ENCODE measurements at places on chromosomes 1 and 21. TPM values are rescaled to one million over a fixed set of nuclear protein-coding genes. Genes with fewer than 3 reads are reported as not detected.

Gene AKIRIN1
- total RNA-seq, result 74.5 TPM

Gene SEC22B
- total RNA-seq, result 46.0 TPM

Gene OR2T29
- not detected for total RNA-seq

Gene TTC4
- total RNA-seq, result 22.4 TPM

Gene CHRNB2
- not detected for total RNA-seq

Gene OR2L5
- 0.19 TPM for total RNA-seq

Gene NUDT17
- total RNA-seq, result 6.1 TPM

Gene SPATA6
- total RNA-seq, result 5.4 TPM

Gene C1QC
- total RNA-seq, result 1.5 TPM

Gene TNNT2
- total RNA-seq, result not detected

Gene MYBPH
- not detected for total RNA-seq

Gene CFHR4
- total RNA-seq, result not detected

Gene PYHIN1
- 10.9 TPM for total RNA-seq

Gene ZBTB8OS
- total RNA-seq, result 57.2 TPM

Gene PAPPA2
- total RNA-seq, result 0.05 TPM

Gene ATF3
- total RNA-seq, result 1.8 TPM

Gene LCE1A
- total RNA-seq, result not detected

Gene SLC9C2
- total RNA-seq, result not detected

Gene MYCL
- not detected for total RNA-seq

Gene DCST1
- total RNA-seq, result not detected

Gene CNIH3
- 3.6 TPM for total RNA-seq

Gene HCN3
- 3.9 TPM for total RNA-seq

Gene SPRR1A
- total RNA-seq, result not detected

Gene ANXA9
- not detected for total RNA-seq

Gene S100A14
- total RNA-seq, result not detected

Gene CRNN
- not detected for total RNA-seq

Gene TGFB2
- total RNA-seq, result 0.16 TPM

Gene BSND
- not detected for total RNA-seq

Gene ANKRD35
- not detected for total RNA-seq

Gene ZSWIM5
- total RNA-seq, result 1.2 TPM

Gene GLRX2
- total RNA-seq, result 15.9 TPM

Gene RAVER2
- total RNA-seq, result 5.8 TPM

Gene CD1E
- not detected for total RNA-seq

Gene TOE1
- 23.7 TPM for total RNA-seq

Gene PRELP
- total RNA-seq, result not detected
